CD4-positive, alpha-beta memory T cell (primary cell): ENCODE measurements at places on chromosomes 6 and 20. TPM values are rescaled to one million over a fixed set of nuclear protein-coding genes. Genes with fewer than 3 reads are reported as not detected.

DNA sequence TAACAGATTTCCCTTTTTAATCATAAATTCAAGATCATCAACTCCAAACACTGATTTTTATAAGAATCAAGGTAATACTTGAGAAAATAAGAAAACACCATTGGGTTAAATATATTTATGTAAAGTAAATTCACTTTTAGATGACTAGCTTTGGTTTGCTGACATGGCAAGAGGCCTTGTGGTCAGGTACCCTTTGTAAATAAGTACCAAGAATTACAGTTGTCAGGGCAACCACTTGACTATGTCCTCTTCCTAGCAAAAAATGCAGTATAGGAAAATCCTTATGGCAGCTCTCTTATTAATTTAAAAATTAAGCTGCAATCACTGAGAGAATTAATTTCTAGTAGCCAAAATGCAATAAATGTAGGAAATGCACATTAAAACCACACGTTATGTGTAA is 153.8 kb downstream of the INSM1 start:
- DNase-seq, result no peak

The PDE10A gene
- total RNA-seq, result not detected

The GPLD1 gene
- 1.4 TPM for total RNA-seq

DNA sequence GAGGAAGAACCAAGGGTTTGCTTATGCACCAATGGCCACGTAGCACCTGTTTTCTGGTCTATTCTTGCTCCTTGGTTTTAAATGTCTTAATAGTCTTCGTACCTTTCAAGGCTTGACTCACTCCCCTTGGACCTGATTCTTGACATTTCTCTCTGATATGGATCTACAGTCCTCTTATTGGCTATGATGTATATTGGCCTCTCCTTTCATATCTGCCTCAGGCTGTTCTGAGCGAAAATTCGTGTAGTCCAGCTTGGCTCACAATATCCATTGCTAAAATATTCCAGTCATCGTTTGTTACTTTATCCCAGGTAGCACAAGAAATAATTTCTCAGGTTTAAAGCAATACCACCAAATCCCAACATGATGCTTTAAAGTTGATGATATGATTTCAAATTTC is 59.6 kb downstream of the MYB start:
- DNase-seq, result no peak

The DTNBP1 gene
- total RNA-seq, result 24.1 TPM

- no peak for DNase-seq
Observed at GRCh38 chr6:168534265-168534664, 93.3 kb downstream of the SMOC2 start.

The HTR1E gene
- not detected for total RNA-seq

The SLC24A3 gene
- total RNA-seq, result not detected

The C6orf15 gene
- not detected for total RNA-seq

DNA sequence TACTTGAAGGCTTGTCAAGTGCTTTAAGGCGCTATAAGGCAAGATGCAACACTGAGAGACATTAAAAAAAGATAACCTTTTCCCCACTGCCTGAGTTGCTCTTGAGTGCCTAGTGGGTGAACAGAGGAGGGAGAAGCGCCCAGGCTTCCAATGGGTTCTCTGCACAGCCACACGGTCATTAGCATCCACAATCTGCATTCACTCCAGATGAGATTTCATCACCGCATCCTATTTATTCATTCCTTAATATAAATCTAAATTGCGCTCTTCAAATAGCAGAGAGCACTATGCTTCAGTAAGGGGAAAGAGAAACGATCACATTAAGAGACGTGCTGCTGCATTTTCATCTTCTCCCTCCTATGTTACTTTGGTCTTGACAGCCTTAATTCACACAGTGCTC is 219.2 kb downstream of the ATXN1 start:
- DNase-seq, result no peak

- DNase-seq, result no peak
Observed at GRCh38 chr6:155936551-155936950, 480.9 kb upstream of the NOX3 start.
